ENCODE measurements at places on chromosomes 2 and 18.

- no peak for DNase-seq
Observed at GRCh38 chr2:121171625-121172119, 113.3 kb downstream of the TFCP2L1 start.

DNA sequence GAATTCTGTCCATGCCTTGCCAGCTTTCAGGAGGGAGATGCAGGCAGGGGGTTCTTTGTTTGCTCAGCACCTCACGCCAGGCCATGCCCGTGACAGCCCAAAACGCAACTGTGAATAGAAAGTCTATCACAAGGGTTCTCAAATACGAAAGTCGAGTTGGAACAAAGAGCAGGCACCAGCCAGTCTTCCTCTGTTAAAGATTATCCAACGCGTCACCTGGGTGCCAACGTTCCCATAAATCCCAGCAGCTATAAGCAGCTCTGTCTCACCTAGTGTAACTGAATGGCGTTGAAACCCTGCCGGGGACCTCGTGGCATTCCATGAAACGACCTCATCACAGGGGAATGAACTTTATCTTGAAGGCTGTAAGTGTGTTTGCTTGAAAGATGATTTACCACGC, 84.8 kb upstream of the GATA6 start:
- peak; percentile 8 for DNase-seq

DNA sequence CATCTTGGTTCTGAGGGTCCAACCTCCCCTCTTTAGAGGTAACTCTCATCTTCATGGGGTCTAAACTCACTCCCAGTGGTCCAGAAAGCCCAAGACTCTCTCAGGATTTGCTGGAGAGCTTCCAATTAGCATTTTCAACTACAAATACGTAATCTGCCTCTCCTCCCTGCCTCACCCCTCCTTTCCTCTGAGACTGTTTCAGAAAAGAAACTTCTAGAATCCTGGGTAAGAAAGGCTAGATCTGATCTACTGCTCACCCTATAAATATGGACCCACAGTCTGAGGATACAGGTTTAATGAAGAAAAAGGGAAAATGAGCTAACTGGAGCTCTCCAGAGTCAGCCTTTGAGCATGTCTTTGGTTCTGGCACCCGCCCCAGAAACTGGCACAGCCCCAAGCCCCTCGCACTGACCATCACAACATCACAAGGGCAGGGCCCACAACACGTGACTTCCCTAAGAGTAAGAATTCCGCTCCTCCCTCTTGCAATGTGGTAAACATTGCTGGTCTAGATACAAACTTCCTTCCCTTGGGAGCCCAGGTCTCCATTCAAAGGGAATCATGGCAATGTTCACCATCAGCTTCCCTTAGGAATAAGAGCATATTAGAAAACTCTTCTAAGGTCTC, 21.7 kb upstream of the IHH start:
- no peak for DNase-seq

- peak; percentile 21 for DNase-seq
Observed at GRCh38 chr2:12236136-12236844, 480.4 kb upstream of the TRIB2 start.

DNA sequence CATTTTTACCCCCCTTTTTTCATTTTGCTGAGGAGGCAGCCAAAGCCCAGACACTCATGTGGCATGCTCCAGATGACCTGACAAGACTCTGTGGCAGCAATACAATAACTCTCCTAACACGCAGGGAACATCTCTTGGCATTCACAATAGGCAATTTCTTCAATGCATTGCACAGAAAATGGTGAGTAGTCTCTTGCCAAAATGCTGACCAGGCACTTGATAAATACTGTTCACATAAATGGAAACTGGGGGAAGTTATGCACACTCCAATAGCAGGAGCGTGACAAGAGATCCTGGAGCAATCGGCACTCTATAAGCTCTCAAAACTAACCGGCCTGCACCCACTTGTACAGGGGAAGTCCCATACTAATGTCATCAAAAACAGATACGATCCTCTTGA, 66.3 kb downstream of the NBAS start:
- DNase-seq: no peak

GRCh38 chr2:174597345-174598047, at the start of gene WIPF1:
Gene WIPF1 (minus strand): TSS chr2:174597804. CDS start chr2:174585573, 12,231 bp downstream.
- peak; percentile 91 for DNase-seq

- DNase-seq: peak; percentile 83
Observed at GRCh38 chr18:66640431-66640830, 36.5 kb upstream of the CDH19 start.

DNA sequence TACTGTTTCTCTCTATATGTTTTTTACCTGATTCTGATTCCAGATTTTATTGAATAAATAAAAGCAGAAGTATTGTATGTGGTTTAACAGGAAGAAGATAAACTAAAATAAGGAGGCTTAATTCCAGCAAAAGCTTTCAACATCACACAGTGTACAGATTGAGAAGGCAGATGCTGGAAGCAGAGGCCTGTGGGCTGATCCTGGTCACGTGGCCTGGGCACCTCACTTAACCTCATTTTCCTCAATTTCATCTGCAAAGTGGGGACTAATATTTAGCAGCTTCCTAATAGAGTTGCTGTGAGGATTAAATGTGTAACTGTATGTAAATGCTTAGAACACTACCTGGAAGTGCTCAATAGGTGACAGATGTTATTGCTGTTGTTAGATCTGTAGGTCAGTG, 58.0 kb downstream of the CDCA7 start:
- no peak for DNase-seq

DNA sequence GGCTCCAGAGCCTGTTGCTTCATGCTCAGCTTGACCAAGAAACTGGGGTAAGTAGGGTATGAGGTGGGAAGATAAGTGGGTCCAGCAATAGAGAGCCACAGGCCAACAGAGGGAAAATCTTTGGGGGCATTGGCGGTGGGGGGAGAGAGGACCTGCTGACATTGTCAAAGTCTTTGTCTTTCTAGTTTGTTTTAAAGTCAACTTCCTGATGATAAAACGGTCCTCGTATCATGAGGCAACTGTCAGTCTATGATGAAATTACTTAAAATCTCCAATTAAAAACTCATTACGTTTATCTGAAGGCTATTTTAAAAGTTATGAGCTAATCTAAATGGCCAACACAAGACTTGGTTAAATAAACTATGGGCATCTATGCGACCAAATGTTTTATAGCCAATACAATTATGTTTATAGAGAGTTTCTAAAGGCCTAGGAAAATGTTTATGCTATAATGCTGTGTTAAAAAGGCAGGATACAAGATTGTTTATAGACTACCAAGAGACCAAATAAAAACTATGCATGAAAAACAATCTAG, 84.4 kb upstream of the CD28 start:
- no peak for DNase-seq

GRCh38 chr2:56534321-56534720, 350.5 kb downstream of the CCDC85A start:
- DNase-seq: no peak

DNA sequence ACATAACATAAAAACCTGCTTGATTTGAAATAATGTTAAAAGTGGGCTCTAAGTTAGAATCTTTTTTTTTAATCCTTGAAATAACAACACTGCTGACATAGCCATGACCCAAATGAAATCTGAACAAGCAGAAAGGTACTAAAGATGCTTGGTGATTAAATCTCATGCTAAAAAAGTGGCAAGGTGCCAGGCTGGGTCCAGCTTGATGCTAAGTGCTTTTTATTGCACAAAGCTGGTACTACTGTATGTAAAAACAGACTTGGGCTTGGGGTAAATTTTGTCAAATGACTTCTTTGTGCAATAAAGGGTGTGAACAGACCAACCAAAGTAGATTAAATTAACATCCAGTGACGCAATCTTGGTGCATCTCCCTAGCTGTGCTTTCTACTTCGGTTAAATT, 13.4 kb downstream of the BCL11A start:
- no peak for DNase-seq

- no peak for DNase-seq
Observed at GRCh38 chr18:25047983-25048382, 304.0 kb downstream of the ZNF521 start.

GRCh38 chr2:212914392-212914791, 237.0 kb downstream of the IKZF2 start:
- peak; percentile 10 for DNase-seq

DNA sequence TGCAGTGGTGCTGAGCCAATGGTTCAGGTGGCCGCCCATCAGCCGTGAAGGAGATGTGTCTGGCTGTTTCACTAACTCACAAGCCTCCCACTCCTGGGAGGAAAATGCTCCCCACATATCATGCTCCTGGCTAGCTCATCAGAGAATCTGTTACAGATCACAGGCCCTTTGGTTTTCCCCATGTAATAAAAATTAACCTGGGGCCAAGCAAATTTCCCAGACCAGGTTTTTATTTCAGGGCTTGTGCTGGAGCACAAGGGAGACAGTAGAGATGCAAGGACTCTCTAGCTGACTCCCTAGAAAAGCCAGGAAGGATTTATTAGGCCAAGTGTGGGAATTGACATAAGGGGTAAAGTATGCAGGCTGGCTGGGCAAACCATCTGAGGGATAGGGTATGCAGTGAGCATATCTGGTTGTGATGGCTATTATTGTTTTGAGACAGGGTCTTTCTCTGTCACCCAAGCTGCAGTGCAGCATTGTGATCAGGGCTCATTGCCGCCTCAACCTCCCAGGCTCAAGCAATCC, 40.6 kb upstream of the CCBE1 start:
- DNase-seq: no peak

DNA sequence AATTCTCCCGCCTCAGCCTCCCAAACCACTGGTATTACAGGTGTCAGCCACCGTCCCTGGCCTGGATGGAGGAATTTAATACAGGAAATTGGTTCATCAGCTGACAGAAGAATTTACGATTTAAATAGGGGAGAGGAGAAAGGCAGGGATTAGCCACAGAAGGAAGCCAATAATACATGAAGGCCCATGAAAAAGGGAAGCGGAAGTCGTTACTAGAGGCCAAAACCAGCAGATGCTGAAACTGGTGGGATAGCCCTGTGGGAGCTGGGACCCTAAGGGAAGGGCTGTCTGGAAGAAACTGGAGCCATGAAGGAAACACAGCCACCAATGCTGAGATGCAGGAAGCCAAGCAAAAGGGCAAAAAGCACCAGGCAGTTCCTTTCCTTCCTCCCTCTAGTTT, 163.7 kb upstream of the RMP24 start:
- DNase-seq: peak; percentile 39
